CD4-positive, alpha-beta T cell treated with Interleukin-4 for 1 hour (primary cell): ENCODE measurements at places on chromosomes 11 and 22.

DNA sequence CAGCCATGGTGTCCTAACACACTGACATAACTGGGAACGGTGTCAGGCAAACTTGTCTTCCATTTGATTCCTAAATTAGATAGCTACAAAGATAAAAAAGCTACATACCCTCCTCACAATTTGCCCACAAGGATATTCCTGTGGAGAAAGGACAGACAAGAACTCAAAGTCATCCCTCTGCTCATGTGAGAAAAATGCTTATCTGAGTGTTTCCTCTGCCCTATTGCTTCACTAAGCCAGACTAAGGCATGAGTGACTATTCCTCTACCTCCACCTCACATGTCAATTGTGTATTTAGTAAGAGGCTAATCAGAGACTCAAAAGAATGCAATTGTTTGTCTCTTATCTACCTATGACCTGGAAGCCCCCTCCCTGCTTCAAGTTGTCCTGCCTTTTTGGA is 247.7 kb downstream of the DDX10 start:
- no peak for DNase-seq

DNA sequence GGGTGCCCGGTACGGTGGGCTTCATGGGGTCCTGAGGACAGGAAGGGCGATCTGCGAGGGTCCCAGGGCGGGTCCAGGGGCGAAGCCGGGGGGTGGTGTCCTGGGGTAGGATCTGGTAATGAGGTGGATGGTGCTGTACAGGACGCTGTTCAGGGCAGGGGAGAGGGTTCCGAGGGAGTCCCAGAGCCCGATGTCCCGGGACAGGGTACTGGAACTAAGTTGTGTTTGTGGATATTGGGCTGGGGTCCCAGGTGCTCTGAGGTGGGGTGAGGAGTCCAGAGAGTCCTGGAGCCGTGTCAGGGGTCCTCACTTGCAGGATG is 426 bp downstream of the LZTR1 start:
- DNase-seq: no peak

DNA sequence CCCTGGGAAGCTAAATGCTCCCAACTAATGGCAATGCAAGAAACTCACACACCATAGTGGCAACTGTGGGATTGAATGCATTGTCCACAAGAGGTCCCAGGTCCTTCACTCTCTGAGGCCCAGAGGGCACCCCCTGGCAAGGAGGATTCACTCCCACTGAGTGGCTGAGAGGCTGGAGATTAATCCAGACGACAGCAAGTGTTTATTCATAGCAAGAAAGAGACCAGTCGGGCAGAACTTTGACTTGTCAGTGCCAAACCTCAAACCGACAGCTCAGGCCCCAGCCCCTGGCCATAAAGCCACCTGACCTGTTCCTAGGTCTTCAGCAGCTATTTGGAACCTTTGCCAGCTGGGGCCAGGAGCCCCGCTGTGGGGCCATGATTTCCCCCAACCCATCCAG is 54.5 kb upstream of the MPEG1 start:
- no peak for DNase-seq

DNA sequence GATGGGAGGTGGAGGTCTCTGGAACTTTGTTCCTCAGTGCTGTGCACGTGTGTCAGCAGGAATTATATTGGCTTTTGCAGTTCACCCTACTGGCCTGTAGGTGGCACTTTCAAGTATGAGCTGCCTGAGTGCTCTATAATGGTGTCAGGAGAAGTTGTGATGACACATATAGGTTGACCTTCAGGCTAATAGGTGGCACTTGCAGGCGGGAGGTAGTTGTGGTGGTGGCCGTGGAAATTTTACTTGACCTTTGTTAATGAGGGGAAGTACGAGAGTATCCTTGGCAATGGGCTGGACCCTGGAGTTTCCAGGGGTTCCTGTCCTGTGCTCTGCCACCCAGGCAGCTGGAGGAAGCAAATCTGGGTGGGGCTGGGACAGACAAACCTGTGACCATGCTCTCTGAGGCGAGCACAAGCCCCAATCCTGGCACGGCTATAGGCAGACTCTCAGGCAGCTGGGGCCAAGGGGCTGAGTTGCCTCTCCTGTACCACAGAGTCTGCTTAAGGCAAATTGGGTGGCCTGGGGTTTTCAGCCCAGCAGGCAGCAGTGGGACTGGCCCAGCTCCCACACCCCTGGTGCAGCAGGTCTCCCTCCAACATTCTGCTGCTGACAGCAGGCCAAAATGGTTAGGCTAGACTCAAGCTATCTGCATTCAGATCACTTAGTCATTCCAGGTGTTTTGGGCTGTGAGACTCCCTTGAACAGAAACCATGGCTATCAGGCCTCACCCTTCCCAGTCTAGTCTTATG is 147.5 kb upstream of the CTSC start:
- DNase-seq: peak; percentile 51

GRCh38 chr11:33976495-33977199 is 74.9 kb upstream of the CAPRIN1 start:
- DNase-seq: no peak

GRCh38 chr11:77141475-77141874 is 13.4 kb downstream of the MYO7A start:
- DNase-seq: no peak

GRCh38 chr11:13682212-13682611 is 13.7 kb downstream of the FAR1 start:
- no peak for DNase-seq

GRCh38 chr22:43077121-43077877 is 11.9 kb downstream of the TTLL1 start:
- no peak for DNase-seq

DNA sequence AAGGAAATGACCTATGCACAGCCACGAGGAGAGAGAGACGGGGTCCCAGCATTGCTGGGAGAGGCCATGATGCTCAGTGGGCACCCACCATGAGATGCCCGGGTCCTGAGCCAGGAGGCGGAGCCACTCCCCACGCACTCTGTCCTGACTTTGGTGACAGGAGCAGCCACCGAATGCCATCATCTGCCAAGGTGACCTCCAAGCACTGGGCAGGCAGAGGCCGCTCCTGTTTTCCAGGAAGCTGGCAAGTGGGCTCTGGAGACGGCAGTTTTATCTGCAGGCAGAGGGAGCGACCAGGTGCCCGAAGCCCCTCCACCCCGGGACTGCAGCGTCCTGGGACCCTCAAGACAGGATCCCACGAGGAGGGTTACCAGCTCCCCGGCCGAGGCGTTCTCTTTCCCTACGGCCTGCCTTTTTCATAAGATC is 453.9 kb downstream of the BRD1 start:
- DNase-seq: no peak

DNA sequence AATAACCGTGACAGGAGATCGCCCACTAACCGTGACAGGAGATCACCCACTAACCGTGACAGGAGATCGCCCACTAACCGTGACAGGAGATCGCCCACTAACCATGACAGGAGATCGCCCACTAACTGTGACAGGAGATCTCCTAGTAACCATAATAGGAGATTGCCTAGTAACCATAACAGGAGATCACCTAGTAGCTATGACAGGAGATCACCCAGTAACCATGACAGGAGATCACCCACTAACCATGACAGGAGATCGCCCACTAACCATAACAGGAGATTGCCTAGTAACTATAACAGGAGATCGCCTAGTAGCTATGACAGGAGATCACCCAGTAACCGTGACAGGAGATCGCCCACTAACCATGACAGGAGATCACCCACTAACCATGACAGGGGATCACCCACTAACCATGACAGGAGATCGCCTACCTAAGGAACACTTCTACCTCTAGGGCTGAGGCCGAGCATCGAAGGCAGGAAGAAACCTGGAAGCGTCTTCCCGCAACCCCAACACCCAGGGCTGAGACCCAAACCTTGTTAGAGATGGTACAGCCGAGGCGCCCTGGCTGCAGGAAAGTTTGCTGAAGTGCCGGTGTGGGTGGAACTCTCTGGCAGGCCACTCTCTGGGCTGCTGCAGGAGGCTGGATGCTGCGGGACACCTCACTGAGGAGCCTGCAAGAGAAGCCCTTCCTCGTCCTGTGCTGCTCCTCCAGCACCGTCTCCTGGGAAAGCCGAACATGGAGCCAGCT is 67.5 kb upstream of the THY1 start:
- DNase-seq: no peak

DNA sequence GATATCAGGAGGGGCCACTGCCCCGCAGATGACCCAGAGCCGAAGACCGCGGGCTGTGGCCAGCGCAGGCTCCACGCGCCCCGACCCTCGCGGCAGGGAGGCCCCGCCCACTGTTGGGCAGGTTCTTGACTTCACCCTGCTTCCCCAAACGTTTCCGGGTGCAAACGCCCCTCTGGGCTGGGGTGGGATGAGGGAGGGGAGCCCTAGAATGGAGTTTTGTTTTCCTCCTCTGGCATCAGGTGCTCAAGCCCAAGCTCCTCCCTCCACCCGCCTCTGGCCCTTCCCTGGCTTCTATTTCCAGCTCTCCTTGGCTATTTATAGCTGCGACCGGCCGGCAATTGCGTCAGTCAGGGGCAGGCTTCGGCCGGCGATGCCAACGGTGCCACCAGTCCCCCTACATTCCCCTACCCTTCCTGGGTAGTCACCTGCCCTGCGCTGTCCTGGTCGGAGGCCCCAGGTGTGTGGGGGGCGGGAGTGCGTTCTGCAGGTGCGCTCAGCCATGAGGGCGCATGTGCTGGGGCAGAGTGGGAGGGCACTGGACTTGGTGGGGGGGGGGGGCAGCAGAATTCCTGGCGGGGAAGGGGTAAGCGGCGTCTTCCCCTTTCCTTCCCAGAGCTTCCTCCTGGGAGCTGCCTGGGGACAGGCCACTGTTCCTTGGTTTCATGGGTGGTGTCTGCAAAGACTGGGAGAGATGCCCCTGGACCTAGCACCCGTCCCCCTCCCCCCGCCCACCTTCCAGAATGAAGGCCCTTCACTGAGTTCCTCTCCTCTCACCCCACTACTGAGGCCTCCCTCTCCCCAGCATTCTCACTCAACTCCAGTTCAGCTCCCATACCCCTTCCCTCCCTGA is 23.6 kb downstream of the DUSP8 start:
- no peak for DNase-seq

GRCh38 chr22:22598144-22598543 is 39.1 kb upstream of the PRAME start:
- no peak for DNase-seq

GRCh38 chr11:71988050-71988449 is 10.7 kb upstream of the IL18BP start:
- DNase-seq: no peak

DNA sequence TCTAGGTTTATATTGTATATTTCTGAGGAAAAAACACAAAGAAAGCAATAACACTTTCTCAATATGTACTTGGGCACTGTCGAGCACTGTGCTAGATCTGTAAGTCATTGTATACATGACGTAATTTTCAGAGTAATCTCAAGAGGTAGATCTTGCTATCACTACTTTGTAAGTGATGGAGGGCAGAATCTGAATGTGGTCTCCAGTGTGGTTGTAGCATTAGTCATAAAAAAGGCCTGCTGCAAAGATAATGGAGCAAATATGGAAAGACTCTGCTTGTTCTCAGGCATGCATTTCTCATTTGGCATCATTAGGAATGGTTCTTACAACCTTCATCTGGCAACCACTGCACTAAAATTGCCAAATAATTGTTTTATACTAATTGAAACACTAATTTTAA is 419.8 kb upstream of the CCDC179 start:
- no peak for DNase-seq

- no peak for DNase-seq
These were observed 58.5 kb upstream of the PDGFD start for GRCh38 chr11:104222464-104222863.

- no peak for DNase-seq
These were observed 117.8 kb downstream of the CCDC81 start for GRCh38 chr11:86492370-86493010.

DNA sequence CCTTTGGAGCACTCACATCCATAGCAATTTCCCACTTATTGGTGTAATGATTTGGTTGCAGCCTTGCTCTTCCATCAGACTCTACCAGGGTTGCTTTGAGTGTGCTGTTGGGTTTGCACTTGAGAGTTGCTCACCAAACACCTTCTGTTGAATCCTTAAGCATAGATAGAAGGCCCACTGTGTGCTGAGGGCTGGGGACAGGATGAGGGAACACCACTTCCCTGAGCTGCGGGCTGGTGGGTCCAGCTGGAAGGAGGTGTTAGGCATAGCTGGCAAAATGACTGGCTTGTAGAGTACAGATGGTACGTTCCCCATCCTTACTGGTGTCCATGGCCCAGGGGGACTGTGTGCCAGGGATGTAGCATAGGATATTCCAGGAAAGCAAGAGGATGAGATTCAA is 3.9 kb downstream of the PRDM11 start:
- no peak for DNase-seq

GRCh38 chr22:44648085-44648820 is 53.8 kb upstream of the PRR5 start:
- no peak for DNase-seq

- no peak for DNase-seq
These were observed 34.4 kb upstream of the PPARA start for GRCh38 chr22:46115755-46116490.

GRCh38 chr11:121958323-121958970 is 157.6 kb downstream of the BLID start:
- no peak for DNase-seq

- DNase-seq: no peak
These were observed 9.6 kb upstream of the IFITM3 start for GRCh38 chr11:330307-330693.

- no peak for DNase-seq
These were observed 38.7 kb upstream of the C11orf87 start for GRCh38 chr11:109383306-109383705.

GRCh38 chr11:97398246-97398645 is 1008.4 kb downstream of the JRKL start:
- DNase-seq: no peak

- DNase-seq: no peak
These were observed 25.4 kb upstream of the RRAS2 start for GRCh38 chr11:14384338-14384737.

GRCh38 chr11:35173011-35173511 is 34.1 kb downstream of the CD44 start:
- no peak for DNase-seq

DNA sequence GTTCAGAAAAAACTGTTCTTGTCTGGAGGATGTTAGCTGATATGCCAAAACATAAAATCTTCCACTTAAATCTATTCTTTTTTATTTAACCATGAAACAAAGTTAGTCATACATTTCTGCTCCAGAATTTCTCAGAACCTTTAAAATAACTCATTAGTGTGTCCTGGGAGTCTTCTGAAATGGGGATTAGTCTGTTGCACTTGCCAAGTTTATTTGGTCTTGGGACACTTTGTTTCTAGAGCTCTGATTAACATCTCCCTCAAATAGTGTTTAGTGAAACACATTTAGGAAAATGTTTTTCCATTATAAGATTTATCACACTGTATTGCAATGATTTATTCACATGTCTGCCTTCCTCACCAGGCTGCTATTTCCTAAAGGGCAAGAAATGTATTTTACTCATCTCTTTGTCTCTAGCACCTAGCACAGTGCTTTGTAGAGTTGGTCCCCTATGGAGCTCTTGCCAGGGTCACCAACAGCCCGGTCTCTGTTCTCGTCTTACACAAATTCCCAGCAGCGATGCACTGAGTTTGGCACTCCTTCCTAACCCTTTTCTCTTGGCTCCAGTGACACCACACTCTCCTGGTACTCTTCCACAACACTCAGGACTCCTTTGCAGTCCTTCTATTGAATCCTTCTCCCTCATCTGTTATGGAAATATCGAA is 189.2 kb downstream of the CSNK2A3 start:
- no peak for DNase-seq
